Renal cortex interstitium (tissue), 15 donors: ENCODE measurements at places on chromosomes 1 and 21. TPM values are rescaled to one million over a fixed set of nuclear protein-coding genes. Genes with fewer than 3 reads are reported as not detected.

The STK40 gene
- 40.2 TPM for polyA plus RNA-seq

DNA sequence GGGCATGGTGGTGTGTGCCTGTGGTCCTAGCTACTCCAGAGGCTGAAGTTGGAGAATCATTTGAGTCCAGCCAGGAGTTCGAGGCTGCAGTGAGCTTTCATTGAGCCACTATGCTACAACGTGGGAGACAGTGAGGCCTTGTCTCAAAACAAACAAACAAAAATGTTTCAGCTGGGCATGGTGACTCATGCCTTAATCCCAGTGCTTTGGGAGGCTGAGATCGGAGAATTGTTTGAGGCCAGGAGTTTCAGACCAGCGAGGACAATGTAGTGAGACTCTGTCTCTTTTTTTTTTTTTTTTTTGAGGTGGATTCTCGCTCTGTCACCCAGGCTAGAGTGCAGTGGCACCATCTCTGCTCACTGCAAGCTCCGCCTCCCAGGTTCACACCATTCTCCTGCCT lies 5.0 kb upstream of the RPL5 start:
- no peak for DNase-seq

DNA sequence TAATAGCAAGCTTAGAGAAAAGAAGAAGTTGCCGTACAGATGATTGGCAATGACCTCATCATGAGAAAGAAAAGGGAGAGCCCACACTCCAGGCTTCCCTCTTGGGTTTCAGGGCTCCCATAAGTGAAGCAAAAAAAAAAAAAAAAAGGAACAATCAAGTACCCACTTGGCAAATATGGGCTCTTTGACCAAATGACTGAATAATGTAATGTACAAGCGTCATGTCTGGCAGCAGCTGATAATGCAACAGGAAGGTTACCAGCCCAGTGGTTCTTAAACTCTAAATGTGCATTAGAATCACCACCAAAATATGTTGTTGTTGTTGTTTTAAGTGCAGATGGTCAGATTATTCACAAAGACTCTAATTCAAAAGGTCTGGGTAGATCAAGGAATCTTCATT lies 13.5 kb downstream of the TNFSF4 start:
- no peak for DNase-seq

DNA sequence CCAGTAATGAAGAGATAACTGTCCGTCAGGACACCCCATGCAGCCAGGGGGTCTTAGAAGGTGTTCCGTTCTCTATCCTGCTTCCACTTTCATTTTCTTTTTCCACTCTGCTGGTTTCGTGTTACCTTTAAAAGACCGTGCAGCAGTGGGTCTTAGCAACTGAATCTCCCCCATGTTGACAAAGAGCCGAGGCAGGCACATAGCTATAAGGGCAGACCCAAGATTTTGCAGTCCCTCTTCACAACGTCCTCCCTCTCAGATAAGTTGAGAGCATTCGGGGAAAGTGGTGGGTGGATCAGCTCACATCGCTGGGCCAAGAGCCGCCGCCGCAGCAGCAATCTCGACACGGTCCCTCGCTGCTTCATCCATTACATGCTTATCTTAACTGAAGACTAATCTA lies 355.5 kb downstream of the LMO4 start:
- no peak for DNase-seq

DNA sequence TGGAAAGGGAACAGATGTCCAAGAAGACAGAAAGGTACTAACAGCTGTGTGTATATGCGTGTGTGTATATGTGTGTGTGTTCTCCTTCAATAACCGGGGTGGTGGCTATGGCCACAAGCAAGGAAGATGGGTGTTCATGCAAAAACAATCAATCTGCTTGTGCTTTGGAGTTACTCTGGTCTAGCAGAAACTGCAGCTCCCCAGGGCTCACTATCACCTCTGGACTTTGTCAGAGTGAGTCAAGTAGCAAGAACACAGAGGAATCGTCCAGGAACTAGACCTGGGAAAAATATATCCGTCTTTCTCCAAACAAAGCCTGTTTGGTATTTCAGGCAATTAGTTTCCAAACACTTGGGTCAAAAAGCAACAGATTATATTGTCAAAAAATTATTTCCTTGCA lies 68.6 kb downstream of the GNG12 start:
- no peak for DNase-seq

DNA sequence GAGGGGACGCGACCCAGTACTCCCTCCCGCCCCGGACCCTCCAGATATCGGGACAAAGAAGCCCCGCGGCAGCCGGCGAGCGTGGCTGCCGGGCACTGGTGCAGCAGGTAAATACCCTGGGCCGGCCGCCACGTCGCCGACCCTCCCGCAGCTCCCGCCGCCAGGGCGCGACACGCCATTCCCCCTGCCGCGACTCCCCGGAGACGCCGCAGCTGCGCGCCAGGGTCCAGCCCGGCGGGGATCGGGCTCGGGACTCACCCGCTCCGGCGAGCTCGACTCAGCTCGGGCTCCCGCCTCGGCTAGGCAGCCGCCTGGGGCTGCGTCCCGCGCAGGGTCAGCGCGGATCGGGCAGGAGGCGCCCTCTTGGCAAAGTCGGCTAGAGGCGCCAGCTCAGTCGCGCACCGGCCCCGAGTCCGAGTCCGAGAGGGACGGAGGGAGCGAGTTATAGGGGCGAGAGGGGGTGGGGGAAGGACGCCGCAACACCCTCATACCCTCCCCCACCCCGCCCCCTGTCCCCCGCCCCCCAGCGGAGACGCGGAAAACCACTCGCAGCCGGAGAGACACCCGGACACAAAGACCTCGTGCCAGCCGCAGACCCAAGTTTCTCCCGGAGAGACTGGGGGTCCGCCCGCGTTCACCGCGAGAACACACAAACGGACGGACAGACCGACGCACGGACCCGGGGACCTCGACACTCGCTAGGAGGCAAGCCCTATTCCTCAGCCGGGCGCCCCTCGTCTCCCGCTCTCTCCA lies 985 bp downstream of the SYT6 start:
- DNase-seq = peak; percentile 34

GRCh38 chr1:28592321-28593071 lies 431 bp downstream of the RAB42 start:
- DNase-seq = no peak

DNA sequence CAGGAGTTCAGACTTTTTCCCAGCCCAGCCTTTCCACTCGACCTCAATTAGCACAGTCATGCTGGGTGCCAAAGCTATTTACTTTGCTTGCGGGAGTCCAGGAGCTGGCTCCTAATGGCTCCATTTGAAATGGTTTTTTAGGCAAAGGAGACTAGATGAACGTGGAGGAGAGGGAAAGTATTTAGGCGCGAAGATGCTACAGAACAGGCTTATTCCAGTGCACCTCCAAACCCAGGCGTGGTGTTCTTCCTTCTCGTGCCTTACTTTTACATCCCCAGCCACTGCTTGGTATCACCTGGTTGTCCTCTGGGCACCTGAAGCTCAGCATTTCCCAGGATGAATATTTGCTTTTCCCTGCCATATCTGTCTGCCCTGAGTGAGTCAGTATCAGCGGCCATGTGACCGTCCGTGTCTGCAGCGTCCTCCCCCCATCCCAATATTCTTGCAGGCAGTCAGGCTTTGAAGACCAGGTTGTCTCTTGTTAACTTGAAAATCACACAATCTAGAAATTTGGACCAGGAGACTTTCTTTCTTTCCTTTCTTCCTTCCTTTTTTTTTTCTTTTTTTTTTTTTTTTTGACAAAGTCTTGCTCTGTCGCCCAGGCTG lies 198.5 kb downstream of the DYRK1A start:
- DNase-seq = no peak

DNA sequence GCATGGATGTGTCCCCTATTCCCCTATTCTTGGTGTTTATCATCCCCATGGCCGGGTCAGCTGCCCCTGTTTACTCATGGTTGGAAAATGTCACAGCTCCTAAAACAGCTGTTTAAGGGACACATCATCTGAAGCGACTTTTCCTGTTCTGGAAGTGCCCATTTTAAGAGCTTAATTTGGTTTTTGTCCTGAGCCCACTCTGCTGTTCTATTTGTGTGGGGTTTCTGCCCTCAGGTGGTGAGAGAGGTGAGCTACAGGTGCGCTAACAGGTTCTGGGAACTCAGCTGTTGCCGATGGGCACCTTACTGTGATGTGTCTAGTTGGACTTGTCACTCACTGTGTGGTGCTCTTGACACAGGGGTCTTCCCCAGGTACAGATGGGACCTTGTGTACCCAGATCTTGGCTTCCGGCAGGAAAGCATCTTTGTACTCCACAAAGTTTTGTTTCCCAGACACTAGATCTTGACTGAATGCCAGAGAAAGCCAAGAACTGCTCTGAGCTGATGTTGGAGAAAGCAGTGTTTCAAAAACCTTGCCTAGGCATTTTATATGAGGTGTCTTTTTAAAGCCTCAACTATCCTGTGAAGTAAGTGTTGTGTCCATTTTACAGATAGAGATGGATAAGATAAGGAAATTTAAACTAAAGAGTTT lies 59.0 kb upstream of the CD1D start:
- peak; percentile 42 for DNase-seq

GRCh38 chr1:82091729-82092128 lies 291.0 kb downstream of the ADGRL2 start:
- DNase-seq = no peak

DNA sequence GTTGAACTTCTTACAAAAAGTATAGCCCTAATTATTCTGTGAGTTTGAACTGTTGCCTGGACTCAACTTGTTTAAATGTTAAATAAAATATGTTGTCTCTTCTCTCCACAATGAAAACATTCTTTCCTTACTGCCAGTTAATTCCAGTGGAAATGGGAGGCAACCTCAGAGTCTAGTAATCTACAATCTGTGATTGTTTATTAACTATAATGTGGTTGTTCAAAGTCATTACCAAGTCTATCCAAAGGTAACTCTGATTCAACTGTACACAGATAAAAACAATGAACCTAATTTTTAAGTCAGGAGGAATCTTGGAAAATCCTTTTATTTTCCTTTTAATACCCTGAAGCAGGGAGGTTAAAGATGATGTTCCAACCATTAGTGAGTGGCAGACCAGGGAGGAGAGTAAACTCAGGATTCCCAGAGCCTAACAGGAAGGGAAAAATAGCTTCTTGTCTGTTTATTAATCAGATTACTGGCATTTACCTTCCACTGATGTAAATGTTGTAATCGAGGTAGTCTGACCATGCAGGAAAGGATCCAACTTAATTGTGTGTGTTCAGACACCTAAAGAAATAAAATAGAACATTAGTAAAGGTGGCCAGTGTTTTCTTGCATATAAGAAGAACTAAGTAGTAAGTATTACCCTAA lies 57.1 kb upstream of the TBX15 start:
- DNase-seq = no peak

- DNase-seq = peak; percentile 31
Observed at GRCh38 chr1:34742667-34743270, 12.1 kb upstream of the GJB5 start.

DNA sequence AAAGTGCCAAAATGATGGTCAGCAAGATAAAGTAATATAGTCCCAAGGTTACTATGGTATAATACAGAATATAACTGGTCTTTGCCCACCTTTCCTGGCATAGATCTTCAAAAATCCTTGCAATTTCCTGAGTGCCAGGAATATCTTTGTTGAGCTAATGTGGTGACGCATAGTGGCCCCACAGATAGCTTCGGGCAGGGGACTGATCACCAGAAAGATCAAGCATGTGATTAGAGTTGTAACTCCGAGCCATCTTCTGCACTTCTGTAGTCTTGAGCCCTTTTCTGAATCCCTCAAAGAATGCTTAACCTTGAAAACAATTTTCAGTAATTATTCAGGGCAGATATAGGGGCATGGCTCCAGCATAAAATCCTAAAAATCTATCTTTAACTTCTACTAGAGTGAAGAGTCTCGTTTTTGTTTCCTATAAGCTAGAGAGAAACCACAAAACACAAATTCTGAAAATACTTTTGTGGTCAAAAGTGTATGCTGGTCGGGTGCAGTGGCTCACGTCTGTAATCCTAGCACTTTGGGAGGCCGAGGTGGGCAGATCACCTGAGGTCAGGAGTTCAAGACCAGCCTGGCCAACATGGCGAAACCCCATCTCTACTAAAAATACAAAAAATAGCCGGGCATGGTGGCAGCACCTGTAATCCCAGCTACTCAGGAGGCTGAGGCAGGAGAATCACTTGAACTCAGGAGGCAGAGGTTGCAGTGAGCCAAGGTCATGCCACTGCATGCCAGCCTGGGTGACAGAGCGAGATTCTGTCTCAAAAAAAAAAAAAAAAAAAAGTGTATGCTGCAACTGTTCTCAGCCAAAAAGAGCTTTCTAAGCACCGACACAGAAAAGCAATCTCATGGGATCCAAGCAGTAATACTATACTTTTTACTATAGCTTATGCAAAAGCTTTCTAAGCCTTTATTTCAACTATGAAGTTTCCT lies 62.8 kb downstream of the NVL start:
- no peak for DNase-seq

The CCDC28B gene
- polyA plus RNA-seq = 27.4 TPM

GRCh38 chr1:81155131-81155530 lies 645.6 kb upstream of the ADGRL2 start:
- no peak for DNase-seq

- no peak for DNase-seq
Observed at GRCh38 chr21:46159841-46160656, 4.7 kb upstream of the FTCD start.

DNA sequence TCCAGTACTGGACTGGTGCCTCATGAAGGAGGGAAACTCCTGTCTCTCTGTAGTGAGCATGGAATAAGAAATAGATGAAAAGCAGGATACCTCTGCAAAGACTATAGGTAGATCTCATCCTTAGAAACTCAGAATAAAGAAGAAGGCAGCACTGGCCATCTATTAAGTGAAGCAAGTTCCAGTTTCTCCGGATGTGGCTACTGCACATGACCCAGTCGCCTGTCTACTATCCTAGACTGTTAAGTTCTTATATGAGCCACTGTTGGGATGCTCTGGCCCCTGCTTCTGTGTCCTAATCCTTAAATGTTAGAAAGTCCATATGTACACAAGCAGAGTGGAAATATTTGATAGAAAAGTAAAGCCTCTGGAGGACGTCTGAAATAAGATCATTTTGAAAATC lies 2.2 kb downstream of the FASLG start:
- no peak for DNase-seq

The TENT5C gene
- polyA plus RNA-seq = 5.2 TPM

- DNase-seq = no peak
Observed at GRCh38 chr1:201260648-201261311, 22.5 kb upstream of the PKP1 start.

The PLEKHM2 gene
- 45.9 TPM for polyA plus RNA-seq

- no peak for DNase-seq
Observed at GRCh38 chr1:240538776-240539430, 73.1 kb downstream of the GREM2 start.

The FMO4 gene
- 15.4 TPM for polyA plus RNA-seq

The AGBL4 gene
- polyA plus RNA-seq = 1.00 TPM

- DNase-seq = no peak
Observed at GRCh38 chr1:212618466-212619210, 10.1 kb downstream of the ATF3 start.

The KRTAP12-2 gene
- not detected for polyA plus RNA-seq

- DNase-seq = no peak
Observed at GRCh38 chr1:101241485-101242225, 4.8 kb downstream of the S1PR1 start.

The PDZK1 gene
- polyA plus RNA-seq = 175 TPM

The CREG1 gene
- 110 TPM for polyA plus RNA-seq

DNA sequence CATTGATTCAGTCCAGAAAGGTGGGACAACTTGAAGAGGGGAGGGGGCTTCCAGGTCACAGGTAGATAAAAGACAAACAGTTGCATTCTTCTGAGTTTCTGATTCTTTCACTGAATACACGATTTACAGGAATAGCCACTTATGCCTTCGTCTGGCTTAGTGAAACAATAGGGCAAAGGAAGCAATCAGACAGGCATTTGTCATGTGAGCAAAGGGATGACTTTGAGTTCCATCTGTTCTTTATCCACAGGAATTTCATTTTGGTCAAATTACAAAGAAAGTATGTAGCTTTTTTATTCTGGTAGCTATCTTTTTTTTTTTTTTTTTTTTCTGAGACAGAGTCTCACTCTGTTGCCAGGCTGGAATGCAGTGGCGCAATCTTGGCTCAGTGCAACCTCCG lies 202.5 kb downstream of the TTLL7 start:
- DNase-seq = no peak

- no peak for DNase-seq
Observed at GRCh38 chr21:36689324-36689723, 9.6 kb upstream of the SIM2 start.
